Stromal cell of bone marrow (primary cell): ENCODE measurements at places on chromosomes 13 and 19.

GRCh38 chr19:23800271-23800670, 41.6 kb upstream of the ZNF681 start:
- no peak for DNase-seq

GRCh38 chr19:16897856-16898161, 9.0 kb downstream of the F2RL3 start:
- DNase-seq = no peak

DNA sequence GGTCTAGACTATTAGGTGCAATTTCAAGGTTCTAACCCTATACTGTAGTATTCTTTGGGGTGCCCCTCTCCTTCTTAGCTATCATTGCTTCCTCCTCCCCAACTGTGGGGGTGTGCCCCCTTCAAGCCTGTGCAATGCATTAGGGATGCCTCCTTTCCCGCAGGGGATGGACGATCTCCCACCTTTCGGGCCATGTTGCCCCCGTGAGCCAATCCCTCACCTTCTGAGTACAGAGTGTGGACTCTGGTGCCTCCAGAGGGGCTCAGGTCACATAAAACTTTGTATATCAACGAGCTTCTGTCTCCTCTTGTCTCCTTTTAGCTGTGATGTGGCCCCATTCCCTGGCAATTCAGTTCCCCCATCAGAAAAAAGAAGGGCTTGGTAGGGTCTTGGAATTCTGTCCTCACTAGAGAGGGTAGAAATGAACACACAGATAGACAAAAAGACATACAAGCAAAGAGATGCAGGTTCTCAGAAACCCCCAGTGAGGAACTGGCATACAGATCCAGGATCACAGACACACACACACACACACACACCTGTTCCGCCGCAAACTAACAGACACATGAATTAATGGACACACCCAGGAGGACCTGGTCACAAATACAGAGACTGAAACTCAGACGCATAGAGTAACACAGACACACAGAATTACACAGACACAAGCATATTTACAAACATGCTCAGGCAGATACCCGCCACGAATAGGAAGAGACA, 2.5 kb upstream of the HNRNPUL1 start:
- DNase-seq = no peak

DNA sequence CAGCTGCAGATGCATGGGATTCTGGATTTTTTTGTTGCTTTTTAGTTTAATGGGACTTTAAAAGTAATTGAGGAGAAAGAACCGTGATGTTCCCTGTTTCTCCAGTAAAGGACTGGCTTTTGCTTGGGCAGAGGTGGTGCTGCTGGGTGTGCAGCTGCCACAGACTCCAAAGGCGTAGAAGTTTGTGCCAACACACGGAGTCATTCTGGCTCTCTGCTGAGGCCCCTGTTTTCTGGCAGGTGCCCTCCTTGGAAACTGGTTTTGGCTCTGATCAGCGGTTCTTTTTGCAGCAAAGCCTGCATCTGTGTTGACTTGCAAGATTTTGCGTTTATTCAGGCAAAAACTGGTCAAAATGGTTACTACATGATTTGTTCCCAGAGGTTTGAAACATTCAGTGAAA, 16.0 kb upstream of the QTRT1 start:
- no peak for DNase-seq

DNA sequence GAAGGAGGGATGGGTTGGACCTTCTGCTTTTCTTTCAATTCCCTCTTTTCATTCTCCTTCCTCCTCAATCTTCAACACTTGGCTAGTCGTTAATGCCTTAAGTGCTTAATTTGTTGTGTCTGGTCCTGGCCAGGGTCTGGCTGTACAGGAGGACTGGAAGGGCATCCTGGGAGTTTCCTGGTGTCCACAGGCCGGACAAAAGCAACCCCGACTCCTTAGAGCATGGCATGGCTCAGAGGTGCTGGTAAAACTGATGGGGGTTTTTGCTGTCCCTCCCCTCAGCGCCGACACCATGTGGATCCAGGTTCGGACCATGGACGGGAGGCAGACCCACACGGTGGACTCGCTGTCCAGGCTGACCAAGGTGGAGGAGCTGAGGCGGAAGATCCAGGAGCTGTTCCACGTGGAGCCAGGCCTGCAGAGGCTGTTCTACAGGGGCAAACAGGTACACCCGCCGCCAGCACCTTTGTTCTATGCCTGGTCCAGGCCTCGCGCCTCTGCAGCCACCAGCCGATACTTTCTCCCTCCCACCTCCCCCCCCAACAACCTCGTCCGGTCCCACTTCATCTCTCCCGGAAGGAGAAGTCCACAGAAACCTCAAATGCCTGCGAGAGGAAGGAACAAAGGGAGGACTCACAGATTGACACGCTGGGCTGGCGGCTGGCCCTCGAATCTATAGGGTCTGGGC, 1.4 kb downstream of the UHRF1 start:
- DNase-seq = no peak

GRCh38 chr13:73508841-73509240, 450.0 kb downstream of the KLF5 start:
- no peak for DNase-seq

DNA sequence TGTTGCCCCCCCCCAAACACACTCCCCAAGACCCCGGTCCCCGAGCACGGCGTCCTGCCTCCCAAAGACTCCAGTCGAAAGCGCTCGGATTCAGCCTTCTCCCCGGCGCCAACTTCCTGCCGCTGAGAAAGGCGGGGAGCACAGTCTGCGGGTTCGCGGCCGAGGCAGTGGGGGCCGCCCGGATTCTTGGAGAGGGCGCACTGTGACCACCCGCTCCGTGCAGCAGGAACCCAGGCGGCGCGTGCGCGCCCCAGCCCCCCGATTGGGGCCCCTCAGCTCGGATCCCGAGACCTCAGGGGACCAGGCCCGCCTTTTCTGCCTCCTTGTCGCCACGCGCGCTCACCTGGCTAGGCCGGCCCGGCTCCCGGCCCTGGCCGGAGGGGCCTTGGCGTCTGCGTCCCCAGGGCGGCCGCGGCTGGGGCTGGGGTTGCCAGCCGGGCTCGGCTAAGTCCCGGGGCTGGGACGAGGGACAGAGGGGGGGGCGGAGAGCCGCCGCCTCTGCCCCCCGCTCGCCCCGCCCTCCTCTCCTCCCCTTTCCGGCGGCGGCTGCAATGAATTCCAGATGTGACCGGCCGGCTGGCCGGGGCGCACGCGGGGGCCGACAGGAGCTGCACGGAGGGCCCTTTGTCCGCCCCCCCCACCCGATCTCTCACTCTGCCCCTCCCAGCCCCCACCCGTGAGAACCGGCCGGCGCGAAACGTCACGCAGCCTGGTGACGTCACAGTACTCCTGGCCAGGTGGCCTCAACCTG, at the start of gene S1PR2:
Gene S1PR2, minus strand, starts transcription at position 471 of the 751 bp plus-strand sequence. CDS start 6,426 bp downstream, outside the sequence.
- DNase-seq = no peak

DNA sequence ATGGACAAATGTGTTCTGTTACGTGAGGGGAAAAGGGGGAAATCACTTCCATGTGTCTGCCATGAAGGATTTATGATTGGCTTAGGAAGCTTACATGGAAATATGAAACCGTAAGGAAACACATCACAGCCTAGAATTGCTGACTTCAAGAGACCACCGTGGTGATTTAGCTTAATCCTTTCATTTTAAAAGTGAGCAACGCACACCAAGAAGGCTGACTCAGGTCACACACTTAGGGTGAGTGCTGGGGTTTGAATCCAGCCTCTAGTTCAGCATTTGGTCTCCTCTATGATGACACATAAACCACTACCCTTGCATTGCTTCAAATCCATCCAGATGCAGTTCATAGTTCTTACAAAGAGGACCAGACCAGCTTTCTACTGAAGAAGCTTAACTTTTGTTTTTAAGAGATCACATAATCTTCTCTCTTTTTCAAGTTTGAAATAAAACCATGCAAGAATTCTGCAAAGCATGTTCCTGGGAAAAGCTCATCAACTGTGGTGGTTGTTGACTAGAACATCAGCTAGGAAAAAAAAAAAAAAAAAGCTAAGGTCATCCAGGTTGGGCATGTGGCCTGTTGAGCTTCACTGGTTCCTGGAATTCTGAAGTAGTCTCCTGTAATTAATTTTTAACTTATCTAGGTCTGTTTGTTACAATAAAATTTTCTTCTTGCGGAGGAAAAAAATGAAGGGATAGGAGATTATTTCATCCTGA, 60.2 kb upstream of the KL start:
- no peak for DNase-seq

- peak; percentile 86 for DNase-seq
These were observed 48.9 kb downstream of the KLF2 start for GRCh38 chr19:16373532-16373931.

DNA sequence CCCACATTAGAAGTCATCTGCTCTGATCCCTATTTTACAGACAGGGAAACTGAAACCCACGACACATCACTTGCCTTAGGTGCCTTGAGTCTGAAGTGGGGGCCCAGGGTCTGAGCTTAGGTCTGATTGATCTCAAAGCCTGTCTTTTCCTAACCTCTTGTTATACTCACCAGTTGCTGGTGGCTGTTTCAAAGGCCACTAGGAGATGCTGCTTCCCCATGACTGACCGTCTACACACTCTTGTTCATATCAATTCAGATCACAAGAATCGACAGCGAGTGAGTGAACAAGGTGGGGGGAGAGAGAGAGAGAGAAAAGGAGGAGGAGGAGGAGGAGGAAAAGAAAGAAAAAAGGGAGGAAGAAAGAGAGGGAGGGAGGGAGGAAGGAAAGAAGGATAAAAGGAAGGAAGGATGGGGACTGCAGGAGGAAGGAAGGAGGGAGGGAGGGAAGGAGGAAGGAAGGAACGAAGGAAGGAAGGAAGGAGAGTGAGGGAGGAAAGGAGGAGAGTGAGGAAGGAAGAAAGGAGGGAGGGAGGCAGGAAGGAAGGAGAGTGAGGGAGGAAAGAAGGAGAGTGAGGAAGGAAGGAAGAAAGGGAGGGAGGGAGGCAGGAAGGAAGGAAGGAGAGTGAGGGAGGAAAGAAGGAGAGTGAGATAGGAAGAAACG, 3.3 kb downstream of the OR10H1 start:
- no peak for DNase-seq

DNA sequence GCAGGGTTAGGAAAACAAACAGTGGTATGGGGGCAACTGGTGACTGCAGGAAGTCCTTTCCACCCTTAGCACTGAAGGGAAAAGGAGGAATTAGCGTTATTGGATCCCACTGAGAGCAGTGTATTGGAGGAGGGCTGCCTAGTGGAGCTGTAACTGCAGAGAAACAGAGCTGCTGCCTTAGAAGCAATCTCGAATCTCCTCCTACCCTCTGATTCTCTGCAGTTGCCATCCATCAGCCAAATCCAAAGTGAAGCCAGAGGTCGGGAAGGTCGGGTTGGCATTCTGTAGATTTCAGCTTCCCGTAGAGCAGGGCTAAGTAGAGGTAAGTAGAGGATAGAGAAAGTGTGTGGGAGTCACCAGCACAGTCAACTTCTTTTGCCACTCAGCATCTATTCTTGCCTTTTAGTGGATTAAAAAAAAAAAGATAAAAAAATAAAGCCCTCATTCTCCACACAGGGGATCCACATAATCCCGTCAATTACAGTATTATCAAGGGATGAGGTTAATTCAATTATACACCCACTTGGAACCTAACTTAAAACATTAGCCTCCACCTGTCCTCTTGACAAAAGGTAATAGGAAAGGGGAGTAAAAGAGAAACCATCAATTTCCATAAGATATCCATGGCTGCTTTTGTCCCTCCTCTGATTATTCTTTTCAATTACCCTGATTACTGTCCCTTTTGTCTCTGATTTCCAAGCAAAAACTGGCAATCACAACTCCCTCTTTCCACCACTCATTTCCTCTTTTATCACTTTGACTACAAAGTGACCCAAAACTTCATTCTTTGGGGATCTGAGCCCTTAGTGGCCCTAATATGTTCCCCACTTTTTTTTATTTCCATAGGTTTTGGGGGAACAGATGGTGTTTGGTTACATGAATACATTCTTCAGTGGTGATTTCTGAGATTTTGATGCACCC, 234.7 kb downstream of the RBM26 start:
- no peak for DNase-seq

GRCh38 chr13:92739306-92739818, 487.2 kb upstream of the GPC6 start:
- no peak for DNase-seq

- no peak for DNase-seq
These were observed 80.4 kb downstream of the INSR start for GRCh38 chr19:7213628-7214323.

- peak; percentile 8 for DNase-seq
These were observed 21.5 kb downstream of the CYP4F22 start for GRCh38 chr19:15529774-15530372.

- DNase-seq = no peak
These were observed 16.9 kb upstream of the ZNF541 start for GRCh38 chr19:47589824-47590223.

DNA sequence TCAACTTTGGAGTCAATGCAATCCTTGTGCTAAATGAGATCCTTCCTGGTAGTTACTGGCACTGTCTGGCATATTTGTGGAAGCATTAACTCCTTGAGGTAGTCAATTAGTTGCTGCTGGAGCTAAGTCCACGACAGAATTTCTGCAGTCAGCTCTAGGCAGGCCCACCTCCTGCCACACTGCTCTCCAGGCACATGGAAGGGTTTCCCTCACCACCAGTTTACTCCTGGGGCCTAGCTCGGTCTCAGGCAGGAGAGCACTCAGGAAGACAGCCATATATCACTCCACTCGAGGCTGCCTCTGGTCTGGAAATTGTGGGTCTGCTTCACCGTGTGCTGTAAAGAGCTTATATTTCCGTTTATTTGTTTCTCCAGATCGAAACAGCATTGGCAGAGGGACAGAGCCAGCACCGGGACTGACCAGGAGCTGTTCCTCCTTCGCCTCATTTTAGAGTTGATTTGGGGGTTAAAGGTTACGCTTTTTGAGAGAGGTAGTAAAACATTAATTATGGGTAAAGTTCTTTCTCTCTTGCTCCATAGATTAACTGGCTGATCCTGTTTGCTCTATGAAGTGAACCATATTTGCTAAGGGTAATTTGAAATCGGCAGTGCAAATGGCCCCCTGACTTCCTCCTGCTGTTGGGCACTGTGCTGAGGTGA, 20.6 kb upstream of the GTF3A start:
- DNase-seq = no peak

DNA sequence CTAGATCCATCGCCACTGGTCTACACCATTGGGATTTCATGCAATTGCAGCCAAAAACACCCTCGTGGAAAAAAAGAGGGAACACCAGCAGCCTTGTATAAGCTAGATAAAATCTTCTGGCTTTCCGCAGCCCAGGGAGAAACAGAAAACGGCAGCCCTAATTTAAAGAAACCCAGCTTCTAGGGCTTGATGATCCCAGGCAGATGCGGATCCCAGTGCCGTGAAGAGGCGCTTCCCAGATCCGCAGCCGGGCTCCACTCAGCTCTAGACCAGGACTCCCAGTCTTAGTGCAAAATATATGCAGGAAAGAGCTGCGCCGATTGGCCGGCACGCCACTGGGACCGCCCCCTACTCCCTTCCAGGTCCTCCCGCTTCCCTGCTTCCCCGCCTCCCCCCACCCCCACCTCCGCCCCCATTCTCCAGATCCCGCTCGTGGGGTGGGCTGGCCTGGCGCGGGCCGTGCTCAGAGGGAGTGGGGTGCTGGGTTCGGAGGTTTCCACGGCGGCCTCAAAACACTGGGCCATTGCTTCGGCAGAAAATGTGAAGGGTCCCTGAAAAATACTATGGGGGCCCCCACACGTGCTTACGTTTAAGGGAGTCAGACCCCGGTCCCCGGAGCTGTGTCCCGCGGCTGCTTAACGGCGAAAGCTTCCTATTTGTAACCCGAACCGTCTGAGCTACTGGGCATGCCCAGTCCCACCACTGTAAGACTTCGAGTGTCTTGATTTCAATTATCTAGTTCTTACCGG, 63.1 kb downstream of the SERP2 start:
- DNase-seq = peak; percentile 87

- no peak for DNase-seq
These were observed 644.9 kb upstream of the PCDH20 start for GRCh38 chr13:62060570-62060969.

GRCh38 chr19:3123088-3123721, 12.6 kb upstream of the GNA15 start:
- no peak for DNase-seq
